ENCODE measurements at places on chromosomes 4 and X.

DNA sequence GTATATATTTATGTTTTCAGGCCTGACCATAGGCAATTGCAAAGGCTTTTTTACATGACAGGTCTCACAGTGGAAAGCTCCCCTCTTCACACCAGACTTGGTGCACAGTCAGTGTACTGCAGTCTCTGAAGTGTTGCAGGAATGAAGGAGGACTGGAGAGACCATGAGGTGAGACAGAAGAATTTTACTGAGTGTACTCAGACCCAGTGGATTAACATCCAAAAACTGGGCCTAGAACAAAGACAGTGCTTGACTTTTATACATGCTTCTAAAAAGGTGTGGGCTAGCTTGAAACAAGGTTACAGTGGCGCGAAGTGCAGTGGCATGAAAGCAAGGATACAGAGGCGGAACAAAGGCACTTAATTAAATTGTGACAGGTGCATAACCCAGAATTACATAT is 822.9 kb downstream of the RAPGEF2 start:
- DNase-seq: no peak

DNA sequence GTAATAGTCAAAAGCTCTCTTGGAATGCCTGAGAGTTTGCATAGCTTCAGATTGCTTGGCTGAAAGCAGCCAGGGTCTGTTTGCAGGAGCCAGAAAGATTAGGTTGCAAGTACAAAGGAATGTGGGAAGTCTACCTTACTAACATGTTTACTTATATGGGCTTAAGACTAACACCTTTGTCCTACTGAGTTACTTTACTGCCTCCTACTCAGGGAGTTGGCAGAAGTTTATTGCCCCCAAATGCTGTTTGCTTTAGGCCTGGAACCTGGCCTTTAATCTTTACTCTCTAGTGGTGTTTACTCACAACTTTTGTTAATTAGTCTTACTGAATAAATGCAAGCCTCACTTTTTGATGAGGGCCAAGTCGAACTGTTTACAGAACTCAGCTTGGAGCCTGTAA is 219.4 kb upstream of the ZC4H2 start:
- no peak for DNase-seq

GRCh38 chr4:186806679-186807421 is 83.2 kb upstream of the FAT1 start:
- no peak for DNase-seq

DNA sequence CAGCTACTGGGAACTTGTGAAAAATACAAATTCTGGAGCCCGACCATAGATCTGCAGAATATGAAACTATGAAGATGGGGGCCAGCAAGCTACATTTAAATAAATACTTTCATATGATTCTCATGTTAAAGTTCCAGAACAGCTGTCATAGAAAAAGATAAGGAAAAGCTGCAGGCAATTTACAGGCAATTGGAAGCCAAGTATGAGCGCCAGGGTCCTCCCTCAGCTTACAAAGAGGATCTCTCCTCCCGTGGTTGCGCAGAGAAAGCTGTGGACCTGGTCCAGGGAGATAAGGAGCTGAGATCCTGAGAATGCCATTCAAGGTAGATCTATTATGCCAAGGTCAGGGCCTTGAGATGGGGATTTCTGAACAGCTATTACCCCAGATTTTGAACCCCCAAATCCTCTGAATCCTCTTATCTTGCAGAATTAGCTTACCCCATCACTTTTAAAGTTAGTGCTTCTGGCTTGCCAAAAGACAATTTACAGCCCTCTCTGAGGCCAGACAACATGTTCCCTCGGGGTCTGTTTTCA is 25.6 kb upstream of the FRAS1 start:
- no peak for DNase-seq

Measured in stimulated activated CD8-positive, alpha-beta memory T cell treated with anti-CD3 and anti-CD28 coated beads, Interleukin-4, amount 100 ng/mL, for 1 hour (primary cell).